Tongue (tissue), 3 donors: ENCODE measurements at places on chromosomes 6 and 20. TPM values are rescaled to one million over a fixed set of nuclear protein-coding genes. Genes with fewer than 3 reads are reported as not detected.

The PAK1IP1 gene
- 13.1 TPM for total RNA-seq

The LINC00237 gene
- not detected for total RNA-seq

The DLK2 gene
- total RNA-seq: 5.2 TPM

The BCAS1 gene
- total RNA-seq: 2.4 TPM

The FRK gene
- 2.7 TPM for total RNA-seq

The NKX2-2 gene
- 0.21 TPM for total RNA-seq

The RHAG gene
- total RNA-seq: 3.0 TPM

The TRIM10 gene
- total RNA-seq: 1.0 TPM

The C20orf202 gene
- not detected for total RNA-seq

The VGLL2 gene
- 18.4 TPM for total RNA-seq

The LST1 gene
- total RNA-seq: 1.5 TPM

The C6orf118 gene
- 0.72 TPM for total RNA-seq

The TRIM40 gene
- not detected for total RNA-seq

The OR2H2 gene
- total RNA-seq: not detected

The C6orf15 gene
- 5.0 TPM for total RNA-seq

The OR2H1 gene
- not detected for total RNA-seq

The TP53TG5 gene
- not detected for total RNA-seq

The BLCAP gene
- 149 TPM for total RNA-seq

The PLN gene
- total RNA-seq: 24.5 TPM

The SIRPD gene
- not detected for total RNA-seq

The SLC32A1 gene
- not detected for total RNA-seq

The PHACTR1 gene
- 2.5 TPM for total RNA-seq

The CST4 gene
- not detected for total RNA-seq

The PHF10 gene
- 72.2 TPM for total RNA-seq

The HLA-DOB gene
- 1.4 TPM for total RNA-seq

The CABLES2 gene
- total RNA-seq: 2.1 TPM

The CYP24A1 gene
- total RNA-seq: 0.41 TPM

The ADGB gene
- total RNA-seq: 0.10 TPM

The SIRPG gene
- total RNA-seq: not detected

The SEMG1 gene
- total RNA-seq: not detected

The DNMT3B gene
- 2.9 TPM for total RNA-seq

The SAMD3 gene
- total RNA-seq: 4.8 TPM

The DEFB132 gene
- not detected for total RNA-seq

The CLPSL2 gene
- total RNA-seq: not detected

The PDE7B gene
- total RNA-seq: 14.6 TPM

The FAM184A gene
- total RNA-seq: 16.4 TPM

The GRM1 gene
- total RNA-seq: not detected

The IMPG1 gene
- total RNA-seq: not detected

The TAP2 gene
- 6.2 TPM for total RNA-seq

The KCNQ2 gene
- total RNA-seq: 2.6 TPM

The FAM83C gene
- 2.2 TPM for total RNA-seq

The KIF13A gene
- total RNA-seq: 61.4 TPM

The CCN6 gene
- not detected for total RNA-seq

The C20orf204 gene
- 0.82 TPM for total RNA-seq

The HTR1E gene
- total RNA-seq: not detected

The SLC4A11 gene
- total RNA-seq: 0.62 TPM

The TFAP2A gene
- total RNA-seq: 6.7 TPM

The CNR1 gene
- 0.51 TPM for total RNA-seq

The RBPJL gene
- total RNA-seq: not detected

The IYD gene
- not detected for total RNA-seq

The REPS1 gene
- total RNA-seq: 120 TPM

The CTCFL gene
- total RNA-seq: not detected

The BHLHE23 gene
- not detected for total RNA-seq

The ZSCAN16 gene
- 3.5 TPM for total RNA-seq

The MYMX gene
- 9.1 TPM for total RNA-seq
